ENCODE measurements at places on chromosomes 3 and 15.

- DNase-seq, result no peak
Measured at GRCh38 chr3:114646526-114646925, 352.7 kb downstream of the TIGIT start.

- no peak for DNase-seq
Measured at GRCh38 chr3:172125053-172125452, 85.7 kb downstream of the FNDC3B start.

DNA sequence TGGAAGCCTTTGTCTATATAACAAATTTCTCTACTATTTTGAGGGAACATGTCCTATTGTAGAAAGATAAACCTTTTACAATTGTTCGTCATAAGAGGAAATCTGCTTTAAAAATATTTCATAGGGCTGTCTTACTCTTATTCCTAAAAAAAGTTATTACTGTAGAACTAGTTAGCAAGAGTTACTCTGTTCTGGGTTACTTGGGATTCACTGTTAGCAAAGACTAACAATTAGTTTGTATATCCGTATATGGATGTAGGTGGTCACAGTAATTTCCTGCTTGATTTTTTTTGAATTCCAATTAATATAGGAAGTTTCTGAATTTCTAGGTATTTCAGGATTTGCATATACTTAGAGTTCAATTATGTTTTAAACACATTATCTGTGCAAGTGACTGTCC lies 413.5 kb downstream of the RBMS3 start:
- peak; percentile 36 for DNase-seq

DNA sequence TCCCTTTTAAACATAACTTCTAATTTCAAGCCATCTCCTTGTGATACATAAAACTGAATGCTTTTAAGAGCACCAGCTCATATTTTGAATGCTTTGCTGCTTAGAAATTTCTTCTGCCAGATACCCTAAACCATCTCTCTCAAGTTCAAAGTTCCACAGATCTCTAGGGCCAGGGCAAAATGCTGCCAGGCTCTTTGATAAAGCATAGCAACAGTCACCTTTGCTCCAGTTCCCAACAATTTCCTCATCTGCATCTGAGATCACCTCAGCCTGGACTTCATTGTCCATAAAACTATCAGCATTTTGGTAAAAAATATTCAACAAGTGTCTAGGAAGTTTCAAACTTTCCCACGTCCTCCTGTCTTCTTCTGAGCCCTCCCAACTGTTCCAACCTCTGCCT lies 17.5 kb downstream of the OSTN start:
- DNase-seq, result no peak

GRCh38 chr3:8851703-8852102 lies 82.3 kb upstream of the OXTR start:
- no peak for DNase-seq

DNA sequence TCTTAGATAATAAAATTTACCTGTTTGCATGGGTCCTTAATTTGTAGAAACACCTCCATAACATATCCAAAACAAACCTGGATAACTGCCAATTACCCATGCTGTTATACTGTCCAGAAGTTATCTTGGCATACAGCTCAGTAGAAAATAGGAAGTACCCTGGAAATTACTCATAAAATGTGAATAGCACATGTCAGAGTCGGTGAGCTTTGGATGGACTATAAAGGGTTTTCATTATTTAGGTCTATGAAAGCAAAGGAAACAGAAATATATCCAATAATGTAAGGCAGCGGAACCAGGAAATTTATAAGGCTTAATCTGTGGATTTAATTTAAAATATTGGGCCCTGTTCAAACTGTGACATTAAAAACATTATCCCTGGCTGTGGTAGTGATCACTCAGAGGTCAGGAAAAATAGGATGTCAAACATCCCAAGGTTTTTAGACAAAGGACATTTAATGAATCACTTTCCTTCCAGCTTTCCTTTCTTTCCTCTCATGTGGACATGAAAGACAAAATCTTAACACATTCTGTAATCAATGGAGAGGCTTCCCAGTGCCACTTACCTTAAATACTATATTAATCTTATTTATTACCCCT lies 459.0 kb upstream of the DPH6 start:
- DNase-seq, result no peak

- no peak for DNase-seq
Measured at GRCh38 chr15:64071931-64072765, 21.5 kb downstream of the CIAO2A start.

GRCh38 chr3:141009496-141009895 lies 41.7 kb upstream of the SPSB4 start:
- DNase-seq, result no peak

DNA sequence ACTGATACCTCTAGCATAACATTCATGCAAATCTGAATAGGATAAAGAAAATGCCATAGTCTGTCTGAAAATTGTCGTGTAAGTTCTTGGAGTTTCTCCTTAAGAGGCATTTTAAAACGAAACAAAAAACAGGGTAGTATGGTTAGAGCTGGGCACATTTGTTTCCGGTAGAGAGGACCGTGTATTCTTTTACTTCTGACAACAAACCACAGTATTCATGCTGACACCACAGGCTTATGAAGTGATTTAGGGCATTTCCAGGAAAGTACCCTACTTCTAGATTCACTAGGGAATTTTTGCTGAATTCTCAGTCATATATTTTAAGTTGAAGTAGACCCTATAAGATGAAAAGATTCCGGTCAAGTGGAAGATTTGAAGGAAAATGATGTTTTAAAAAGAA lies 541.3 kb downstream of the UNC13C start:
- no peak for DNase-seq

DNA sequence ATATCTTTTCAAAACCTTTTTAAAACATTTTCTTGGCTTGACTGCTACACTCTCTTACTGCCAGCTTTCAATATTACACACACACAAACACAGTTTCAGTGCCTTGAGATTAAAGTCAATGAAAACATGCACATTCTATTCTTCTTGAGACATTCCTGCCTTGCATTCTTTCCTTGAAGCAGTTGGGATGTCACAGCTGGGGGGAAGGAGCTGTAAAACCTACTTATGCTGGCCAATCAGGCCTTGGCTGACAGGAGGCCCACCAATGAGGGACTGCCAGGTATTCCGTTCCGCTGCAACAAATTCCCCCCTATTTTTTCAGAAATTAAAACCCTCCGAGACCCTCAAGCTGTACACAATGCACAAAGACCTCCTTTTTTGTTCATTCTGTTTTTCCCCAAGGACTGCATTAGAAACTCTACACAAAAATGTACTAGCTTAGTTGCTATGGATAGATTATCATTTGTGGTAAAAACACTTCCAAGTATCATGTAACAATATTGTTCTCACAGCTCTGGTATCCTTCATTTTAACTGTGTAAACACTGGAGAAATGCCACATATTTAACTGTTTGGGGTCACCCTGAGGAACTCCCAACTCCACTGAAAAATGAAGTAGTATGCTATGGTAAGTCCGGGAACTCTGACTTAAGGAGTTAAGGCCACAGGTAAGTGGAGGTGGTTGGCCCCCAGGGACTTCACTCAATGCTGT lies 18.5 kb downstream of the FSTL1 start:
- peak; percentile 96 for DNase-seq

- no peak for DNase-seq
Measured at GRCh38 chr3:133662278-133662651, 524 bp upstream of the TOPBP1 start.

- DNase-seq, result no peak
Measured at GRCh38 chr15:79170256-79170664, 79.7 kb upstream of the RASGRF1 start.

GRCh38 chr3:105865867-105866350 lies 2.9 kb downstream of the CBLB start:
- no peak for DNase-seq

DNA sequence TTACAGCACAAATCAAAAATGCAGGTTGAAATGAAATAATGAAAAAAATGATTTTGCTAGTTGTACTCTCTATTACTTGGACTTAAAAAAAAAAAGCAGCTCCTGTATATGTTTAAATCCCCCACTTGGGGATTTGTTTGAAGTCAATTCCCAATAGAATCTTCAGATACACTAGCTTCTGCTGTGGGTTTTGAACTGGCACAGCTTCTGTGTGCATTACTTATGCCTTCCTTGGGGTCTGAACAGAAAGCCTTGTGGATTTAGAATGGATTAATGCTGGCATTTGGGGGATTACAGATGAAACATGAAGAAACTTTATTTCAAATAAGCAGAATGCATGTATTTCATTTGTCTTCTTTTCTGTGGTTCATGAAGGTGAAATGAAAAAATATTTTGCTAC lies 513.2 kb upstream of the TBL1XR1 start:
- DNase-seq, result no peak

- DNase-seq, result peak; percentile 75
Measured at GRCh38 chr3:42830437-42831320, 21.4 kb downstream of the ACKR2 start.

- DNase-seq, result no peak
Measured at GRCh38 chr15:87631093-87631492, 625.4 kb downstream of the NTRK3 start.

DNA sequence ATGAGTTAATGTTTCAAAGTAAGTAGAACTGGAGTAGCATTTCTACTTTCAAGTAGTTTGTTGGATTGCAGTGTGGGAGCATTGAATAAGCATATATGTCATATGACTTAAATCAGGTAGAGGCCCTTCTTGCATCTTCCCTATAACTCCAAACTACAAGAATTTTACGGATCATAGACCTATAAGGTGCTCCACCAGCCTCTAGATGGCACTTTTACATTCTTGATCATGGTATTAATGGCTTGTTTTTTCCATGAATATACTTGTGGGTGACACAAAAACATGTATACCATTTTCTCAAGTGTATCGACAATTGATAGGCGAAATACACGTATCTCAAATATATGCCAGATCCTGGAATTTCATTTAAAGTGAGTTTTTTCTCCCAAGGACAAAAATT lies 311.1 kb downstream of the ZPLD1 start:
- DNase-seq, result no peak

- no peak for DNase-seq
Measured at GRCh38 chr3:72306800-72307341, 521.9 kb upstream of the PROK2 start.

DNA sequence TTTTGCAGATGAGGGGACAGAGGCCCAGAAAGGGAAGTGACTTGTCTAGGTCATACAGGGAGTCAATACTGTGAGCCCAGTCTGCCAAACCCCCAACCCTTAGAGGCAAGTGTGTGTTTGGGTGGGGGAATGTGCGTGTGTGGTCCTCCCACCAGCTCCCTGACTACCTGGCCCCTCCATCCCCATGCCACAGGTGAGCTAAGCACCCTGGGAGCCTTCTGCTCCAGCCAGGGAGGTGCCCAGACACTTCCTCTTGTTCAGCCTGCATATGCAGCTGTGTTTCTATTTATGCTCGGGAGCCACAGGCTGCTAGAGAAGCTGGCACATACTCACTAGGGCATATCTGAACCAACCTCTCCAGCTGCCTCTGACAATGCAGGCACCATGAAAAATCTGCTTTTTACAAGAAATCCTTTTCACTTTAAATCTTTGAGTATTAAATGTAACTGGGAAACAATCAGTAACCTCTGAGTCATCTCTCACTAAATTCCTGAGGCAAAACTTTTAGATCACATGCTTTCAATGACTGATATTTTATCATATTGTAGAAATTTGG lies 20.7 kb downstream of the TBC1D2B start:
- no peak for DNase-seq

- peak; percentile 48 for DNase-seq
Measured at GRCh38 chr3:42755681-42756578, 17.1 kb downstream of the CCDC13 start.

DNA sequence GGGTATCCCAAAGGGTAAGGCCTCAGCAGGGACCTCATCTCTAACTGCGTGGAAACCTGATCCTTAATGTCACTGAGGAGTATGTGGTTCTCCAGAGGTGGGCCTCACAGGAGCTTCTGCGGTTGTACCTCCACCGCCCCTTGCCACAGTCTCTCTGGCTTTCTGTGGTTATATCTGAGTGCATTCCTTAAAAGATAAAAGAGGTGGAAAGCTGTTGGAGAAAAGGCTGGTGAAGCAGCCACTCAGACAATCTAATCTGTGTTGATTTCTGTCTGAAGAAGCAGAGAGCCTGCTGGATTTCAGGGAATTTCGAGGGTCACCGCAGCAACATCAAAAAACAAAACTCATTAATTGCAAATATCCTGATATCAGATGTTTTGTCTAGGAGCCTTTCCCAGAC lies 51.4 kb downstream of the SEMA6D start:
- DNase-seq, result peak; percentile 62

DNA sequence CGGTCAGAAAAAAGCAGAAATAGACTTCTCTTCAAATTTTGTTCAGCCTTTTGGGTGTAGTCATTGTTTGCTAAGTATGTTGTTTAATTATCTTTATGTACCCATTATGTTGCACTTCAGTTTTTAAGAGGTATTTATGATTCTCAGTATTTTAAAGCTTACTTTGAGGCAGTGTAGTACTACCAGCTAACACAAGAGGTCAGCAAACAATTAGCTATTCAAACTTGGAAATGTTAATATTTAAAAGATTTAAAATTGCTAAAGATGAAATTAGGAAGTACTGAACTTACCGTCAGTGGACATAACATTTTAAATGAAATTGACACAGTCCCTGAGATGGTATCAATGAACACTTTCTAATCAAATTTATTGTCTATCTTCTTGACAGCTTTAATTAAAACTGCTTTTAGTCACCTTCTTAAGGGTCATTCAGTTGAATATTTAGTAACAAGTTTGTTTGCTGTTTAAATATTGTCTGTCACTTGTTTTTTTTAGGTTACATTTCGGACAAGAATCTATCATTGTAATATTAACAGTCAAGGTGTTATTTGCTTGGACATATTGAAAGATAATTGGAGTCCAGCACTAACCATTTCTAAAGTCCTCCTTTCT lies 28.1 kb downstream of the NKIRAS1 start:
- no peak for DNase-seq

Measured in cardiac muscle cell (in vitro differentiated cells and primary cell).